ENCODE measurements at places on chromosomes 3 and 15.

- DNase-seq = no peak
These were observed 4.4 kb downstream of the SCN5A start for GRCh38 chr3:38645076-38645475.

- DNase-seq = no peak
These were observed 20.3 kb upstream of the ABTB1 start for GRCh38 chr3:127652246-127652995.

- DNase-seq = no peak
These were observed 35.2 kb upstream of the PIAS1 start for GRCh38 chr15:68018797-68019444.

- DNase-seq = no peak
These were observed 48.6 kb upstream of the TEX264 start for GRCh38 chr3:51622413-51622812.

GRCh38 chr3:98449606-98450193 is 13.3 kb upstream of the OR5K1 start:
- no peak for DNase-seq

DNA sequence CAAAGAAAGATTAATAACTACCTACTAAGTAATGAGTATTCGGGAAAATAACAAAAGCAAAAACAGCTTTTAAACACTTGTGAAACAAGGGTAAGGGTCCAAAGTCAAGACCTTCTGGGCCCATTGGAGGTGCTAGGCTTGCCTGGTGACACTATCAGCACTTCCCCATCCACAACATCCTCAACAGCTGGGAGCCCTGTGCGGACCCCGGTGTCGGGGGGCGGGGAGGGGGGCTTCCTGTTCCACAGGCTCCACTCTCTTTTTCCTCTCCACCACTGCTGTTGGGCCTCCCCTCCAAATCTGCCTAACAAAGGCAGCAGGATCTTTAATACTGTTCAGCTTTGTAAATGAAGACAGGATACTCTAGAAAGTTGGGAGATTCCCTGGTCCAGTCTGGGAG is 21.6 kb downstream of the NGRN start:
- no peak for DNase-seq

GRCh38 chr15:75008629-75009326 is 13.4 kb downstream of the SCAMP5 start:
- no peak for DNase-seq

DNA sequence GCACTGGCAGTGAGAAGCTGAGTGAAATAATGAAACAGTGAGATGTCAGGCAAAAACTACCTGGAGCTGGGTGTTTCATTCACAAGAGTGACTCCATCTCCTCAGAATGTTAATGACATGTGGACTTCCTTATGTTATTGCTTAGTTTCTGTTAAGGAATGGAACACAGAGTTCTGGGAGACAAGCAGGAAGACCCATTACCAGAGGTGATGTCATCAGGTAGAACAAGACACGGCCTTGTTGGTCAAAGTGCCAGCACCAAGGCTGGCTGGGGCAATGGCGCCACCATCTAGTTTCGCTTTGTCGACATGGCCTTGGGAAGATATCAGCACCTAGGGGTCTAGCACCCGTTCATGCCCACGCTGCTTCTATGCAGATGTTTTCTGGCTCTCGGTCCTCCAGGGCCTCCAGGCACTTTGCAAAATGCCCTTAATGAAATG is 252.2 kb downstream of the FAM43A start:
- no peak for DNase-seq

DNA sequence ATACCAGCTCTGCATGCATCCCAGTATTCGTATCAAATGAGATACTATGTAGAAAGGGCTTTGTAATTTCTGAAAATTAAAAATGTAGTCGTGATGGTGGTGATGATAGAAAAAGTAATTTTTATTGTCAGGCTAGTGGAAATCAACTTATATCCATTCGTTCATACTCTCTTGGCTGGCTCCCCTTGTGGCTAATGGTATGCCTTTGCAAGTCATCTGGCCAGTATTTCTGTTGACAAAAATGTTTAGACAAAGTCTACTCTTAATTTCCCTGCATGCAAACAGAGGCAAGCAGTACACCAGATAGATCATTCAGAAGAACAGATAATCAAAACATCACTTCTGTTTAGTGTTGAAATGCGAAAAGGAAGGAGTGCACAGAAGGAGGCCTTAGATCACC is 49.6 kb upstream of the DUT start:
- no peak for DNase-seq

DNA sequence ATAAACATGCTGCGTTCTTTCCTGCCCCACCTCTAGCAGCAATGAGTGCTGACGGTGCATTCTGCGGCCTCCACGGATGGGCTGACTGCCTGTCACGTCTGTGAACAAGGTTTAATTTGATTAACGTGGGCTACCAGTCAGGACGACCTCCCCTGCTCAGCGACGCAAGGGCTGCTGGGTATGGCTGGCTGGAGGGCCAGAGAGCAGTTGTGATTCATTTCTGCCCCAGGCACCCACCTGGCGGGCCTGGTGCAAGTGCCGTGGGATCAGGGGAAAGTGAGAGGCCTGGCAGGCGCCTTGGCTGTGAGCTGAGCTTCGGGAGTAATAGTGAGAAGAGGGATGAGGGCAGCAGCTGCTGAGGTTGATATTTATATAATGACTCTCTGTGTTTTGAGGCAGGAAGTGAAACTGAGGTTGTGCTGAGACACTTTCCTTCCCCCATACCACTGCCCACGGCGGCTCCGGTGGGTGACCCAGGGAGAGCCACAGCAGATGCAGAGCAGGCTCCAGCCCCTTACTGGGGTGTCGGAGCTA is 190.4 kb upstream of the BCL6 start:
- DNase-seq = no peak

DNA sequence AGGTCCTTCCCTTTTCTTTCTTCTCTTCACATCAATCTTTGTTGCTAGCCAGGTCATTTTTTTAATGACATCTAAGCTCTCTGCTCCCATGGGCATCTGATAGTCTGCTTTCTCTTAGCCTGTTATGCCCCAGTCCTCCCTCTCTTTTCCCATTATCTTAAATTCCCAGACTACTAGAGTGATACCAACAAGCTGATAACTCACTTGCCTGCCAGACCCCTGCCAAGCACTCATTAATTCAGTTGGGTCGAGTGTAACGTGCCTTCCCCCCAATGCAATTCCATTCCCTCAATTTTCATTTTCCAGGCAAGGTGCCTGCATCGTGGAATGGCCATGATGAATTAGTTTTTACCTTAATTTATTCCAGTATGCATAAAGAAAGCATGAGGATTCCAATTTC is 450.8 kb upstream of the ADAMTS9 start:
- DNase-seq = no peak

- no peak for DNase-seq
These were observed 214.5 kb downstream of the NTRK3 start for GRCh38 chr15:88042047-88042446.

DNA sequence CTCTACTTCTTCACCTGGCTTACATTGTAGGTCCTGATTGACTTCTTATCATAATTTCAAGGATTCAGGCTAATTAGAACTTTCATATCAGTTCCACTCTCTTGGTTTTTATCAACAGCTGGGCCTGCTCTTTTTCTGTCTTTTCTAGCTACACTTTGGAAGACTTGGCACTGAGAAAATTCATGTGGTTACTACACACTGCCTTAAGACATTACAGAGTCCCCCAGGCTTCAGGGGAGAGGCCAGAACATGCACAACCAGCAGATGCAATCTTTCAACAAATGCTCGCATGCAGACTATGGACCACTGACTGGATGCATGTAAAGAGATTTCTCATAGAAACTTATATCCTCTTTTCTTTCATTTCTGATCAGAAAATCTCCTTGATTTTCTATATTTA is 423.5 kb downstream of the TUSC7 start:
- no peak for DNase-seq

DNA sequence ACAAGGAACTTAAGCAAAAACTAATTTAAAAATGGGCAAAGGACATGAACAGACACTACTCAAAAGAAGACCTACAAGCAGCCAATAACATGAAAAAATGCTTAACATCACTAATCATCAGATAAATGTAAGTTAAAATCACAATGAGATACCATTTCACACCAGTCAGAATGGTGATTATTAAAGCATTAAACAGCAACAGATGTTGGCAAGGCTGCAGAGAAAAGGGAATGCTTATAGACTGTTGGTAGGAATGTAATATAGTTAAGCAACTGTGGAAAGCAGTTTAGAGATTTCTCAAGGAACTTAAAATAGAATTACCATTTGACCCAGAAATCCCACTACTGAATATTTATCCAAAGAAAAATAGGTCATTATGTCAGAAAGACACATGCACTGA is 482.2 kb downstream of the SQOR start:
- DNase-seq = no peak

GRCh38 chr3:53633197-53633787 is 138.9 kb downstream of the CACNA1D start:
- no peak for DNase-seq

DNA sequence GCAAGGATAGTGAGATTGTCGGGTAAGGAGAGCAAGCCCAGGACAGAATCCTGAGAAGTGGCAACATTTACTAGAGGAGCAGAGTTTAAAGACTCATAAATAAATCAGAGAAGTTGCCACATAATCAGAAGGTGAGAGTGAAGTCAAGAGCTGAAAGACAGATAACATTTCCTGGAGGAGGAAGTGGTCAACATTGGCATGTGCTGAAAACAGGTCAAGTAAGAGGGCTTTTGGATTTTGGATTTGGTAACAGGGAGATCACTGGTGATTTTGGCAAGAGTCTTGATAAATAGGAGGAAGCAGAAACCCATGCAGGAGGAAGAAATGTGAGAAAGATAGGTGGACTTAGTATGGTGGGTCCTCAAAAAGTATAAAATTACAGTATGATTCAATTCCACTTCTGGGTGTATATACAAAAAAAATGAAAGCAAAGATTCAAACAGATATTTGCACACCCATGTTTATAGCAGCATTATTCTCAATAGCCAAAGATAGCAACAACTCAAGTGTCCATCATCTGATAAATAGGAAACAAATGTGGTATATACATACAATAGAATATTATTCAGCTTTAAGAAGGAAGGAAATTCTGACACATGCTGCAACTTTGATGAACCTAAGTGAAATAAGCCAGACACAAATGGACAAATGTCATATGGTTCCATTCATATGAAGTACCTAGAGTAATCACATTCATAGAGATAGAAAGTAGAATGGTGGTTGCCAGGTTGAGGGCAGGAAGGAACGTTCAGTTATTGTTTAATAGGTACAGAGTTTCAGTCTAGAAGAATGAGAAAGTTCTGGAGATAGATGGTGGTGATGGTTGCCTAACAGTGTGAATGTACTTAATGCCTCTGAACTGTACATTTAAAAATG is 27.3 kb upstream of the MBNL1 start:
- DNase-seq = no peak

DNA sequence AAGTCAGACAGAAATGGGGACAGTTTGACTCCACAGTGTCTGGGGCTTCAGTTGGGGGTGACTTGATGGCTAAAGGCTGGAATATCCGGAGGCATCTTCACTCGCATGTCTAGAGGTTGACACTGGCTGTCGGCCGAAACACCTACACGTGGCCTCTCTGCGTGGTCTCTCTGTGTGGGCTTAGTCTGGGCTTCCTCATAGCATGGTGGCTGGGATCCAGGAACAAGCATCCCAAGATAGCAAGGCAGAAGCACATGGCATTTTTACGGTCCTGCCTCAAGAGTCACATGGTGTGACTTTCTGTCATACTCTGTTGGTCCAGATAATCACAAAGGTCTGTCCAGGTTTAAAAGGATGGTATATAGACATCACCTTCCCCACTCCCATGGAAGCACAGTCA is 34.5 kb downstream of the MAGI1 start:
- DNase-seq = no peak

DNA sequence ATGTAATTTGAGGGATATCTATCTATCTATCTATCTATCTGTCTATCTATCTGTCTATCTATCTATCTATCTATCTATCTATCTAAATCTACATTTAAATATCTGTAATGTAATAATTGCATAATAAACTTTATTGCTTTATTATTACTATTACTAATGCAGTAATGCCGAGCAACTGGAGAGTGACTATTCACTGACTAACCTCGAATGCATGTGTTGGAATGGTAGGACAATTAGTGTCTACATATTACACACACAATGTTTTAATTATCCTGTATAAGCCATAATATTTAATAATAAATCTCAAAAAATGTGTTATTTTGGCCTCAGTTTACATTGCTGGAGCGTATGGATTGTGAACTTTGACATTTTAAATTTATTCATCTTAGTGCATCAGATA is 25.2 kb upstream of the CNTN3 start:
- DNase-seq = no peak

DNA sequence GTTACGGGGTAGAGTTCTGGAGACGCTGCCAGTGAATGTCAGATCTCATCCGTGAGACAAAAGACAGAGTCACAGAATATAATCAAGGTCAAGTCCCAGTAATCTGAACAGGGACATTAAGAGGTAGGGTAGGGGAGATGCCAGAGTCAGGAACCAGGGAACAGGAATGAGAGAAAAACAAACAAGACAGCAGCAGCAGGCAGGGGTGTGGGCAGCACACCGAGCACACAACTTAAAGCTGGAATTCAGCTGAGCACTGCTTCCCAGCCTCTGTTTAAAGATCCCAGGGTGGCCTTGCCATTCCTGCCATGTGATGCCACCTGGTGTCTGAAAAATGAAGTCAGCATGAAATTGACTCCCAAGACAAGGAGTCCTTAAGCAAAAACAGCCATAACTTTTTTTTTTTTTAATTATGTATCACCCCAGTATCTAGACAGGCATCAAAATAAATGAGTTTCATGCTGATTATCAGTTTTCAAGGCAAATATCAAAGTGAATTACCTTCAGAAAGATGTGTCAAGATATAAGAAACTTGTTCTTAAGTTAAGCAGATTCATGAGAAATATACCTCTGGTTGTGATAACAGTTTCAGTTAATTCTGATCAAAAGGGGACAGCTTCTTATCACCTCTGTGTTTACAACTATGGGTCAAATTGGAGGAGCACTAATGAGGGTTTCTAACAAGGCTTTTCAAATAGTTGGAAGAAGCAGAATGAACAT is 203.7 kb downstream of the SLC9A9 start:
- no peak for DNase-seq

DNA sequence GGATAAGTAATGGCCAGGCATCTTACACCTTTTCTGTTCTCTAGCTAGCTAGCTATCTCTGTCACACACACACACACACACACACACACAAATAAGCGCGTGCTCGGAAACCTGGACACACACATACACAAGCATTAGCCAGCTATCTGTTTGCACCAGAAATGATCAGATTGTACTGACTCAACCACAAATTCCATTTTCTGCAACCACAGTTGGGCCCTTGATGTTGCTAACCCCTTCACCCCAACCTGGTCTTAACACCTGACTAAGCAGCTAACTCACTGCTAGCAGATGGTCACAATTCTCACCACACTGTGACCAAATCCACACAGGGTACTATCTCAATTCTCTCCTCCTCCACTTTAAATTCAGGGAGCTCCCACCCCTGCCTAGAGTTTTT is 183.0 kb upstream of the THBS1 start:
- no peak for DNase-seq
